ENCODE measurements at places on chromosomes 13 and 19.
A peak's percentile ranks its signal among the peaks of the same experiment; 100 is the strongest.

GRCh38 chr19:5214902-5215301 is 125.7 kb downstream of the PTPRS start:
- DNase-seq = no peak

- DNase-seq = no peak
These were observed 17.3 kb upstream of the TRPC4 start for GRCh38 chr13:37886879-37887278.

- DNase-seq = no peak
These were observed 83.8 kb upstream of the TM9SF2 start for GRCh38 chr13:99417201-99418102.

- DNase-seq = no peak
These were observed 24.1 kb upstream of the CEACAM20 start for GRCh38 chr19:44553478-44554171.

DNA sequence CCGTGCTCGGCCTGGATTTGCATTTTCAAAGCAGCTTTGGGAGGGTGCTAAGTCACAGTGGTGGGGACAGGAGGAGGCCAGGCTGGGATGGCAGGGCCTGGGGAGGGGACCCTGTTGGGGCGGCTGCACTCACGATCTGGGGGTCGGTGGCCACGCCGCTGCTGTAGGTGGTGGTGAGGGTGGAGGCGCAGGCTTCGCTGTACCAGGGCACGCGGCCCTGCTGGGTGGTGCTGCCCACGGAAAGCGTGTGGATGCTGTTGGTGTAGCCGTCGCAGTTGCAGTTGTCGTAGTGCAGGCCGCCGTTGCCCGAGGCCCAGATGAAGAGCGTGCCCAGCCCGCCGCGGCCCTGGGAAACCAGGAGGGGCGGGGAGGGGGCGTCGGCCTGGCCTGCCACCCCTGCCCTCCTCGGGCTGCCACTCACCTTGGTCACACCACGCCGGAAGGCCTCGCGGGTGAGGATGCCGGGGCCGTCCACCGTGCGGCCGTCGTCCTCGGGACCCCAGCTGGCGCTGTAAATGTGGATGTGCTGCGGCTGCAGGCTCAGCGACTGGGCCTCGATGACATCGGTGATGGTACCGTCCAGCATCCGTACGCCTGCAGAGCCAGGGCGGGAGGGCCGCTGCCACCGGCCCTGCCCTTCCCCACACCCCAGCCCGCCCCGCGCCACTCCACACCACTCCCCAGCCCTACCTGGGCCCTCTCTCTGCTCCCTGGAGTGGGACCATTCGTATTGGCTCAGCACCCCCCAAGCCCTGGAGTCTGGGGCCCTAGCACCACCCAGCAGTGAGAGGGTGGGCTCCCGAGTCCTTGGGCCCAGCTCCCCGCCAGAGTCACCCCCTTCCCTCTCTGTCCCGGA is 3.2 kb downstream of the PCSK4 start:
- no peak for DNase-seq

DNA sequence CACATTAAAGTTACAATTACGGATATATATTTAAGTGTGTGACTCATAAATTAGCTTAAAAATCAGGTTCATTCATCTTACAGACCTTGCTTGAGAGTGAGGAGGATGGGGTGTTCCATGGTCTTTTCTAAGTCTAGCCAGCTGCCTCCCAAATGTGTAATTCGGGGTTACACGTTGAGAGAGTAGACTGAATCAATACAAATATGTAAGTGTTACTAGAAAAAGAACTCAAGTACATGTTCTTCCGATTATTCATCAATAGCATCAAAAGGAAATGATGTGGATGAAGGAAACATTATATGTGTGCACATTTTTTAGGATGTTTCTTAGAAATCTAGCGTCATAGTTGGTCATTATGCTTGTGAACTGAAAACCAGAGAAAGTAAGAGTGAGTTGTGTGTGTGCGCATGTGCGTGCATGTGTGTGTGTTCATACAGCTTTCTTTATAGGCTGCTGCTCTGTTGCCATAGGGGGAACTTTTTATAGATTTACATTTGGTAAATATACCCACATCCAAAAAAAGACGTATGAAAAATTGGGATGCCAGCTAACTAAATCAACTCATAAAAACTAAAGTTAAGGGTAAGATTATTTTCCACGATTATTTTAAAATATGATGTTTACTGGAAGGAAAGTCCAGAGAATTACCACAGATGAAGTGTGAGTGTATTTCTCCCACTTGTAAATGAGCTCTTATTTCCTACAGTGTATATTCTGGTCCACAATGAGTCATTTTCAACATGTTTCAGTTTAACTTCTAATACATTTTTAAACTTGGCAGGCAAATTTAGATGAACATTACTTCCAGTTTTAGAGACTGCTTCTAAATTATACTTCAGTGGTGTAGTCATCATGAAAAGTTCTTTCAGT is 82.4 kb downstream of the PIBF1 start:
- DNase-seq = peak; percentile 43

DNA sequence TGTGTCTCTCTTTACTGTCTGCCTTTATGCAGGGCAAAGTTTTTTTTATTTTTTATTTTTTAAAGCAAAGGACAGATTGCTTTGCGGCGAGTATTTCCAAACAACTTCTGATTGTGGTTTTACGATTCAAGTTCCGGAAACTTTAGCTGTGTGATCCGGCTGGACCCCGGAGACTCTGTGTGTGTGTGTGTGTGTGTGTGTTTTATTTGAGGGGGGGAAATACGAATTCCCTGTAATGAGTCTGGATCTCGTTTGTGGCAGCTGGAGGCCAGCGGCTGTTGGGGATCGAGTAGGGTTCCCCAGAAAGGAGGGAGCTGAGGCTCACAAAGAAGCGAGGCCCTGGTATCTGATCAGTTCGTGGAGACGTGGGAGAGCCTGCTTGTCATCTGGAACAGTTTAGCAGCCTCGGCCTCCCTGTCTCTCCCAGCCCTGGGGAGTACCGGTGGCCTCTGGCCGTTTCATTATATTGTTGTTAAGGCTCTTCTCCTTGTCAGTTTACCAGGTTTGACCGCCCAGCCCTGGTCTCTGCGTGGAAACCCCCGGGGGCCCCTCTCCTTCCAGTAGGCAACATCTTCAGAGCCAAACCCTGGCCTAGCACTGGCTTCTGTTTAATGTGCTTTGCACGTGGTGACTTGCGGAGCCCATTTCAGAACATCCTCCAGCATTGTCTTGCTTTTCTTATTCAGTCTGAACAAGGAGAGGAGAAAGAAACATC is 1.3 kb downstream of the FARP1 start:
- peak; percentile 20 for DNase-seq

DNA sequence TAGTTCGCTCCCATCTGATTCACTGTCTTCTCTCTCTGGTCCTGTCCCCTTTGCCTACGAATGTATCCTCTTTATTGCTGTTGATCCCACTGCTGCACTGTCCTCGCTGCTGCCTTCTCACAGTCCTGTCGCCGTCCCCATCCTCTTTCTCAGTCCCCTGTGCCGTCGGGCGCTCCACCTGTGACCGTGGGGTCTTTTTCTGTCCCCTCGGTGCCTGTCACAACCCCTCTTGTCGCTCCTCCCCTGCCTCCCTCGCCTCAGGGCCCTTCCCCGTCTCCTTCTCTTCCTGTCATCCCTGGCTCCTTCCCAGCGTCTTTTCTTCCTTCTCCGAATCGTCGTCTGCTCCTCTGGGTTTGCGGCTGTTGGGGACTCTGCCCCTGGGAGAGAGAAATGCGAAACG is 32.3 kb downstream of the SYT3 start:
- DNase-seq = no peak

GRCh38 chr19:710767-711166 is 2.0 kb downstream of the PALM start:
- no peak for DNase-seq

- peak; percentile 72 for DNase-seq
These were observed 11.2 kb downstream of the IL17D start for GRCh38 chr13:20714563-20715329.

- no peak for DNase-seq
These were observed 182.5 kb downstream of the KCNRG start for GRCh38 chr13:50197705-50198104.

DNA sequence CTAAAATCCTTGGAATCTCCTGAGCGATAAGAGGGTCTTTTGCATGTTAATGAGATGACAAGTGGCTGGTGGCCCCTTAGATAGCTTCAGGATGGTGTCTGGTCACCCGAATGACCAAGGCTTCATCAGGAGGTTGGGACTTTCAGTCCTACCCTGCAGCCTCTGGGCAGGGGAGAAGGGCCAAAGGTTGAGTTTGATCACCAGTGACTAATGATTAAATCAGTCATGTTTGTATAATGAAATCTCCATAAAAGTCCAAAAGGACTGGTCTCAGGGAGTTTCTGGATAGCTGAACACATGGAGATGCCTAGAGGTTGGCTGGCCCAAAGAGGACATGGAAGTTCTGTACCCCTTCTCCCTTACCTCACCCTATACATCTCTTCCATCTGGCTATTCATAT is 316.2 kb downstream of the MTUS2 start:
- DNase-seq = no peak

DNA sequence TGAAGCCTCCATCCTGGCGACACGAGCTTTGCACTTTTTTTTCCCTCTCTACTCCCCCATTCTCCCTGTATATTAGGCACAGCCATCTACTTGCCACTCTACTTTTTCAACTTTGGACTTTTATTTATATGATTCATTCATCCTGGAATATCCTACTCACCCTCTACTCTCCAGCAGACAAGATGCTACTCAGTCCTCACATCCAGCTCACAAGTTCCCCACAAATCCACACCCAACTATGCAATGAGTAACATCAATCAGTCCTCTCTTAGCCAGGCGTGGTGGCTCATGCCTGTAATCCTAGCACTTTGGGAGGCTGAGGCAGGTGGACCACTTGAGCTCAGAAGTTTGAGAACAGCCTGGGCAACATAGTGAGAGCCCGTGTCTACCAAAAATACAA is 23.9 kb upstream of the URAD start:
- no peak for DNase-seq

DNA sequence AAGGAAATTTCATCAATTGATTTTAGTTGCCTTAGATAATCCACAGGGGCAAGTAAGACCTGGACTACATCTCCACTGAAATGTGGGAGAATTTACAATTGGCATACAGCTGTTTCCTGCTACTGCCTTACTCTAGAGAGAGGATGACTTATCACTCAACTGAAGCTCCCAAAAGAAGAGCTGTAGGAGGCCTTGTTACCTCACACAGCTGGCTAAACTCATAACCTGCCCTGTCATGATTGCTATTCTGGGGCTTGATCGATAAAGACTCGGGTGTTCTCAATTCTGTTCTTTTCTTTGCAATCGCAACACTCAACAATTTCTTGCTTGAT is 1396.4 kb downstream of the EFNB2 start:
- DNase-seq = no peak

GRCh38 chr19:38425810-38426466 is at the start of gene RASGRP4:
TSS of gene RASGRP4 (minus strand) at chr19:38426219. CDS start at chr19:38426091, 128 bp downstream.
- DNase-seq = no peak

DNA sequence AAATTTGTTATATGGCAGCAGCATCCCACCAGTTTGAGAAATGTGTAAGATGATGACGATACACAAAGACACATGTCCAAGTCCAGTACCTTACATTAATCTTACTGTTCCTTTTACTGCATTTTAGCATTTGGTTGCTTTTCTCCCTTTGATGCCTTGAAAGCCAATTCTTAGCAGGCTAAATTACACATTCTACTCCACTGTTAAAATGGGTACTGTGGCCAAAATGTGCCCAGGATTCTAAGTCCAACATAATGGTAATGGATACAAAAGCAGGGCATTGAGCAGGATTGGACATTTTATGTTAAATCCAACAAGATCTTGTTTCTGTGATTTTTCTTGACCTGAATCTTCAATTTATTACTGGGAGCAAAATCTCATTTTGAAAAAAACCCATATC is 52.8 kb upstream of the RAP2A start:
- DNase-seq = no peak

DNA sequence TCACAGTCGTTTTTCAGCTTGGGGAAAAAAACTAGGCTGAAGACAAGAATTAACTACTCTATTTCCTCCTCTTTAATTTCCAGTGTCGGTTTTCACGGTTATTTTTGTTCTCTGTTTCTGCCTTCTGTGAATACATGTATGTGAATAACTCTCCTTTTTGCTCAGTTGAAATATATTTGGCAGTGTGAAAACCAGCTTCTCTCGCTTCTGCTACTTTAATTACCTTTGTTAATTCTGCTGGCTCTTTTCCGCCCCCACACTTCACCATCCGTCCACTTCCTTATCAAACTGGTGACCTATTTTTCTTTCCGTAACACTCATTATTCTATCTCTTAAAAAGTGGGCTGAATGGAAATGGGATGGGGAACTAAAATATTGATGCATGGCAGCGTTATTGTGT is 126.4 kb downstream of the POU4F1 start:
- DNase-seq = no peak

- DNase-seq = no peak
These were observed 52.5 kb upstream of the DOCK9 start for GRCh38 chr13:99030326-99030725.

DNA sequence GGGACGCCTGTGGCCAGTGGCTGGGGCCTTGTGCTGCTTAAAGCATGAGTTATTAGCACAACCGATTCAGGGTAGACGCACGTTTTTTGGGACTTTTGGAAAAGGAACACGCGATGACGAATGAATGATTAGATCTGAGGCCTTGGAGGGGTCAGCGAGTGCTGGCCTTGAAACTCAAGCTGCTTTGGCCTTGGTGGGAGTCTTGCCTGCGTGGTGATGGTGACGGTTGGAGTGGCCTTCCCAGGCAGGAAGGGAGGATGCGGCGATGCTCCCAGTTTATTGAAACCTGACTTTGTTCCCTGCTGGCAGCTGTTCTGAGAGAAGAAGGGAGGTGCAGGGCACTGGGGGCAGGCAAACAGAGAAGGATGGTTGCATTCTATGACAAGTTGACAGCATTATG is 63.1 kb upstream of the RNF113B start:
- no peak for DNase-seq

DNA sequence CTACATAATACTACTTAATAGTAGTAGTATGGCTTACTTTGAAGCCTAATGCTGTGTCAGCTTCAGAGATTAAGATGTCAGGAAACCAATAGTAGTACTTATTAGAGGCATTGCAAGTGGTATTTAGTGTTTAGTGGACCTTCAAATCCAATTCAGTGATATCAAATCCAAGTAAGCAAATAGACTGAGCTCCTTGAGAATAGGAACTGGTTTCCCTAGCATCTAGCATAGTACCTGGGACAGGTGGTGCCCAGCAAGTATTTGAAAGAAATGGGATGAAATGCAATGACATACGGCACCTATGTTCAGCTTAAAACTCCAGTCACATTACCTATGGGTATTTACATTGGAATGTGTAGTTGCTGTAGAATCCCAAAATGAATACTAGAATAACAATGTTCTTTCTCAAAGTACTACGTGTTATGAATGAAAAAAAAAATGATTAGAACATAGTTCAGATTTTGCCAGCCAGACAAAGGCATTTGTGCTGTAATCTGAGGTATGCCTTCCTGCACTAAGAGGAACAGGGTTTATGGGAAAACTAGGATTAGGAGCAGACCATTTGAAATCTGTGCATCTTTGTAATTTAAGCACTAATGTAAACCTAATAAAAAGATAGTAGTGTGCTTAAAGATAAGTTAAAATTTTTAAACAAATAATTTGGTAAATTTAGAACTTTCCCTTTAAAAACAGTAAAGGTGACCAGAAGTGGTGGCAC is 17.1 kb downstream of the LSM14A start:
- no peak for DNase-seq
